ENCODE measurements at places on chromosomes 7 and 10.

DNA sequence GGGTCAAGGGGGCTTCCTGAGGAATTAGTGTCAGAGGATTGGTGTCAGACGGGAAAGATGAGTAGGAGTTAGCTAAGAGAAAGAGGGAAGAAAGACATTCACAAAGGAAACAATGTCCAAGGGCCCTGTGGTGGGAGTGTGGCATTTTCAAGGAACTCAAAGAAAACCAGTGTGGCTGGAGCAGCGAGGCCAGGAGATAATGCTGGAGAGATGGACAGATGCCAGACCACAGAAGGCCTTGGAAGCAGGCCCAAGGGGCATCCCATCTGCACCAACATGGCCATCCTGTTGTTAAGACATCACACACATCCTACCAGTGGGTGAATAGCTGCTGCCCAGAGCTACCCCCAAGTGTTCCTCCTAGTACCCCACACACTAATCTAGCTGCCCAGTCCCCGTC lies 36.1 kb upstream of the CUL1 start:
- no peak for DNase-seq

DNA sequence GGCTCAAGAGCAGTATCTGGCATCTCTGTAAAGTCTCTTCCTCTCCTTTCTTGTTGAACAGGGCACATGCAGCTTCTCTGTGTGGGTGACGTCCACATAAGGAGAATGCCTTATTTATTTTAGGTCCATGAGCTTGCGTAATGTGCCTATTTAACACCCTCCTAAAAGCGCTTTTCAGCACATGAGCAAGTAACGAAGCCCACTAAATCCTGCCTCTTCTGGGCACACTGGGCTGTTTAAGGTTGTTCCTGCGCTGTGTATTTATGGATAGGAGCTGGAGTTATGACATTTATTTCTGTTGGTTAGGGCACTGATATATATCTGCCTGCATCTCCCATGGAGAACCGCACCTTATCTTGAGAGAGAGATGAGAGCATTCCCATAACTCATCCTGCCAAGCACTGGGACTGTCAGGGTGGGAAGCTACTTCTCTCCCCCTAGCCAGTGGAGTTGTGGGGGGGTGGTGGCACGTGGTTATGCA lies 76.1 kb downstream of the LRRC4 start:
- no peak for DNase-seq

- DNase-seq: no peak
Observed at GRCh38 chr7:138008019-138008587, 6.2 kb upstream of the CREB3L2 start.

GRCh38 chr10:92486637-92487036 lies 87.3 kb downstream of the IDE start:
- DNase-seq: no peak

DNA sequence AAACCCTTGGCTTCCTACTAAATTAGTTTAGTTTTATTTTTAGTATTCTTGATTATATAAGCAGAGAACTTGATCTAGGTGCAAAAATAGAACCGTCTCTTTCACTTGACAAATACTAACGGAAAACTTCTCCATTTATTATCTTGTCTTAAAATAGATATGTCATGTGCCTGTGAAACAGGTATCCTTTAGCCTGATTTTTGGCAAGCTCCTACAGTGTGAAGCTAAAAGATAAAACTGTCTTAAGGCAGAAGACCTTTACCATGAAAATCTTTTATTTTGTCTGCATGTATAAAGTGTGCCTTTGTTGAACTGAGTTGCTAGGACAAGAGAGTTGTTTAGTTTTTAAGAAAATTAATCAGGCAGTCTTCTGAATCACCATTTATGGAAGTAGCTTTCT lies 90.6 kb downstream of the CYP51A1 start:
- no peak for DNase-seq

DNA sequence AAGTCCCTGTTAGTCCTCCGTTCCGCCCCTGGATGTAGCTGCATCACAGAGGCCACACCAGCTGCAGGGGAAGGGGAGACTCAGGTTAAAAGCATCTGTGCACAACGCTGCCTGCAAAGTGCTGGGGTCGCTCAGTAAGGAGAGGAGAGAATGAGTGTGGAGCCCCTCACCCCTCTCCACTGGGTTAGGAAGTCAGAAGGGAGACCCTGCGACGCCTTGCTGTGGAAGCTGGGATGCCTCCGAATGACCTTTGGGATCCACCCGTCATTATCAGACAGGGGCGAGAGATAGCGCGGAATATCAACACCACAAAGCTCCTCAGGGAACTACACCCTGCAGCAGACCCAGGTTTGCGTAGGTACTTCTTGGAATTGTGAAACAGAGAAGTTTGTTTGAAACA lies 167.7 kb upstream of the SHH start:
- no peak for DNase-seq

GRCh38 chr10:113639966-113640365 lies 23.9 kb downstream of the NRAP start:
- no peak for DNase-seq

- DNase-seq: no peak
Observed at GRCh38 chr7:140415361-140415760, 11.5 kb downstream of the RAB19 start.

- no peak for DNase-seq
Observed at GRCh38 chr10:98286419-98286818, 18.4 kb upstream of the LOXL4 start.

All from Panc1 (cell line).